RKO (cell line): ENCODE measurements at places on chromosomes 7 and 10.

GRCh38 chr7:2404714-2405119 is 1.3 kb downstream of the CHST12 start:
- DNase-seq = no peak

GRCh38 chr7:13894954-13895353 is 94.5 kb downstream of the ETV1 start:
- DNase-seq = no peak

DNA sequence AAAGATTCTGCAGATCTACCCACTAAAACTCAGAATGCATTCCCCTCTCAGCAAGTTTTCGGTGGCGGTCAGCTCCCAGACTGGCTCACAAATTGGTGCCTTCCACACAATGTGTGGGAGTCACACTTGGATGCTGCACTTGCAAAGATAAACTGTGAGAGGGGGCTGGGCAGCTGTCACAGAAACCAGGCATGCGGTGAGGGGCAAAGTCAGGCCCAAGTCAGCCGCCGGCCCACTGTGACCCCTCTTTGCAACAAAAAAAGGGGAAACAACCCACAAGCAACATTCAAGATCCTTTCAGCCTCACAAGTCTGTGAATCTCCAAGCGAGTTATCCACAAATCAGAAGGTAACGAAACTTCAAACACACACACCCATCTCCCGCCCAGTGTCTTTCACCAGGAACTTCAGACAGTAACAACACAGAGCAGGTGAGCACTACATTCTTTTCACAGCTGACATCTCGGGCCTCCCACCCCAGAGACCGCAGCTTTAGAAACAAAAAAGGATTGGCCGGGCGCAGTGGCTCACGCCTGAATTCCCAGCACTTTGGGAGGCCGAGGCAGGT is 32.0 kb downstream of the SNX8 start:
- no peak for DNase-seq

GRCh38 chr10:3635697-3636096 is 149.3 kb downstream of the KLF6 start:
- DNase-seq = no peak
